ENCODE measurements at places on chromosomes 2 and 18. TPM values are rescaled to one million over a fixed set of nuclear protein-coding genes. Genes with fewer than 3 reads are reported as not detected.

The SERPINB12 gene
- polyA plus RNA-seq: not detected

The UGT1A4 gene
- polyA plus RNA-seq: 0.04 TPM

The NPPC gene
- 0.87 TPM for polyA plus RNA-seq

The FABP1 gene
- polyA plus RNA-seq: 881 TPM

The ACOXL gene
- 0.07 TPM for polyA plus RNA-seq

The DYNAP gene
- 0.37 TPM for polyA plus RNA-seq

The NEDD4L gene
- polyA plus RNA-seq: 93.0 TPM

The TRABD2A gene
- 18.0 TPM for polyA plus RNA-seq

The MEIS1 gene
- 34.3 TPM for polyA plus RNA-seq

The ZFP36L2 gene
- 279 TPM for polyA plus RNA-seq

GRCh38 chr2:65429786-65430602 is 2.4 kb downstream of the SPRED2 start:
- H3K27ac ChIP-seq: peak overlapping the region; percentile 94
- peak overlapping the region; percentile 61 for H3K4me3 ChIP-seq

DNA sequence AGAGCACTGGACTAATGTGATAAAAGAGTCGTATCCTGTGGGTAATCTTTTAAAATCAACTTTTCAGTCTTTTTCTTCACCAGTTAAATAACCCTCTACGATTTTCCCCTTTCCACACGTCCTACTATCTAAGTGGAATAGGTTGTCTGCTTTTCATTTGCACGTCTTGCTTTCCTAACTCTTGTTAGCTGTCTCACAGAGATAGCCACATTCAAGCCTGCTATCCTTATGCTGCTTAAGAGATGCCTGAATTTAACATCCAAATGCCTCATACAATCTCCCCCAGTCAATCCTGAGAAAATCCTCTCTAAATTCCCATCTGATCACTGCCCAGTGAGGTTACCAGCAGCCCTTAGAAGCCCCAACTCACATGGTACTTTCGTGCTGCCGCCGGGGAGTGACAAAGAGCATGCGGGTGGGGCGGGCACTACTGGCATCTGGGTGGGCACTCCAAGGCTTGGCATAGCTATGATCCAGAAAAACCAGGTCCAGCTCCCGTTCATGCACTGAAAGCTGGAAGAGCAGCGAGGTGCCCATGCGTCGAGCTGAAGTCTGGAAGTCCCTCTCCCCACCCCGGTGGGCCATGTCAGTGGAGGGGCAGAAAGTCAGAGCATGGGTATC is 1.5 kb downstream of the KANSL3 start:
- no peak overlapping the region for H3K27ac ChIP-seq
- H3K27me3 ChIP-seq: no peaks in the 10 kb centered on the region
- H3K4me3 ChIP-seq: peak overlapping the region; percentile 74
- peaks cover 18% of the 10 kb centered on the region for H3K4me1 ChIP-seq

- DNase-seq: no peak
- H3K27me3 ChIP-seq: no peaks in the 10 kb centered on the region
- no peaks in the 10 kb centered on the region for H3K4me1 ChIP-seq
- H3K4me3 ChIP-seq: no peak overlapping the region
- no peaks in the 10 kb centered on the region for H3K36me3 ChIP-seq
- H3K27ac ChIP-seq: no peak overlapping the region
Measured at GRCh38 chr2:30354150-30354549, 92.9 kb upstream of the LCLAT1 start.

- peak; percentile 79 for DNase-seq
- H3K27me3 ChIP-seq: no peaks in the 10 kb centered on the region
- no peaks in the 10 kb centered on the region for H3K4me1 ChIP-seq
- peaks cover 3% of the 10 kb centered on the region for H3K36me3 ChIP-seq
Measured at GRCh38 chr18:13726972-13727331, 479 bp downstream of the RNMT start.

DNA sequence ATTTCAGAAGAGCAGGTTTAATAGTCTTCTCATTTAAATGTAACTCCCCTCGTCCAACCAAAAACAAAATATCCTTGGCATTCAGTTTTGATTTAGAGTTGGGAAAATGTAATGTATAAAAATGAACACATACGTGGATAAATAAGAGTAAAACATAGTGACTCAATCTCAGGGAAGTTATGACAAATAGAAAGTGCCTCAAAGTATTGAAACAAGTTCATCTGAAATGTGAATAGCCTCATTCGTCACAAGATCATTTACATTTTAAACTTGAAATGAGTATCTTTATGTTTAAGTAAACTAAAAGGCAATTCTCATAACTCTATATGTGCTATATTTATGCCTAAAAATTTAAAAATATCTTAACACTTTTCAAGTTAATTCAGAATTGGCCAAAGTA is 122.2 kb upstream of the SMAD7 start:
- no peaks in the 10 kb centered on the region for H3K36me3 ChIP-seq
- H3K27me3 ChIP-seq: no peaks in the 10 kb centered on the region
- no peak for DNase-seq
- peaks cover 30% of the 10 kb centered on the region for H3K4me1 ChIP-seq

DNA sequence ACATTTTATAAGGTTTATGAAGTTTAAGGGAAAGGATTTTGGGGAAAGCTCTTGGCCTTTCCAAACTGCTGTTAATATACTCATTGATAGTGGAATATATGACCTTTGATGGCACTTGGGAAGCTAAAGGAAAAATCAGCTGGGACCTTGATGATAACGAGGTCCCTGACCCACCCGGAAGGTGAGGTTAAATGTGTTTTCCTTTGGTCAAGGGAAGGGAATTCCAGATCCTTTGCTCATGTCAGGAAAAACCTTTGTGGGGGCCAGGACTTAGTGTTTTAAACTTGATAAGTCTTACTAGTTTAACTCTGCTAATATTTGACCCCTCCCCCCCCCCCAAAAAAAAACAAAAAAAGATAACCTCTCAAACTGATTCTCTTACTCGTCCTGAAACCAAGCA is 50.7 kb downstream of the CRIM1 start:
- H3K4me1 ChIP-seq: no peaks in the 10 kb centered on the region
- no peak overlapping the region for H3K27ac ChIP-seq
- no peaks in the 10 kb centered on the region for H3K27me3 ChIP-seq
- no peak overlapping the region for H3K4me3 ChIP-seq
- DNase-seq: no peak

- H3K4me1 ChIP-seq: no peaks in the 10 kb centered on the region
- no peaks in the 10 kb centered on the region for H3K27me3 ChIP-seq
- H3K27ac ChIP-seq: no peak overlapping the region
Measured at GRCh38 chr2:62966991-62967390, 83.6 kb upstream of the OTX1 start.

- H3K27me3 ChIP-seq: peaks cover 3% of the 10 kb centered on the region
- no peak overlapping the region for H3K4me3 ChIP-seq
- H3K27ac ChIP-seq: no peak overlapping the region
- no peak for DNase-seq
- no peaks in the 10 kb centered on the region for H3K4me1 ChIP-seq
- H3K36me3 ChIP-seq: no peaks in the 10 kb centered on the region
Measured at GRCh38 chr2:118584062-118584749, 263.2 kb downstream of the EN1 start.

DNA sequence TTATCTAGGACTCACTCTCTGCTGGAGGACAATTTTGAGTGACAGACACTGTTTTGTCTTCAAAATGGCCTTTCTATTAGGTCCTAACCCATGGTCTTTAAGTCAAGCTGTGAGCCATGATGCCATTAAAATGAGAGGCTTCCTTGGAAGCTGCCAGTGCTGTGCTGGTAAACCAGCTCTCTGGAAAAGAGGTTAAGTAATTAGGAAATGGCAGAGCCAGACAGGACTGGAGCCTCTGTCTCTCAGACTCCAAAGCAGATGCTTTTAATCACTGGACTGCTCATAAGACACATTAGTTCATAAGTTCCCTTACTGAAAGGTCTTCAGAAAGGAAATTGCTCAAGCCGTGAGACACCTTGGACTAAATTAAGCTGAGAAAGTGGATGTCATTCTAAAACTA is 25.8 kb upstream of the LHCGR start:
- H3K27ac ChIP-seq: no peak overlapping the region
- H3K4me3 ChIP-seq: no peak overlapping the region
- DNase-seq: no peak

- no peaks in the 10 kb centered on the region for H3K27me3 ChIP-seq
- no peak overlapping the region for H3K27ac ChIP-seq
- peaks cover 8% of the 10 kb centered on the region for H3K4me1 ChIP-seq
- H3K4me3 ChIP-seq: no peak overlapping the region
- H3K36me3 ChIP-seq: peaks cover 70% of the 10 kb centered on the region
Measured at GRCh38 chr2:28414583-28414982, 21.9 kb downstream of the FOSL2 start.

GRCh38 chr2:49306925-49307324 is 152.6 kb upstream of the FSHR start:
- no peak overlapping the region for H3K27ac ChIP-seq
- no peaks in the 10 kb centered on the region for H3K36me3 ChIP-seq
- H3K27me3 ChIP-seq: no peaks in the 10 kb centered on the region
- DNase-seq: no peak

GRCh38 chr18:28116461-28116860 is 60.5 kb downstream of the CDH2 start:
- H3K27ac ChIP-seq: no peak overlapping the region
- H3K4me1 ChIP-seq: peaks cover 5% of the 10 kb centered on the region
- no peak overlapping the region for H3K4me3 ChIP-seq
- no peak for DNase-seq
- H3K36me3 ChIP-seq: no peaks in the 10 kb centered on the region

- H3K27me3 ChIP-seq: no peaks in the 10 kb centered on the region
- H3K36me3 ChIP-seq: no peaks in the 10 kb centered on the region
- H3K4me3 ChIP-seq: no peak overlapping the region
- no peak for DNase-seq
- no peaks in the 10 kb centered on the region for H3K4me1 ChIP-seq
- H3K27ac ChIP-seq: no peak overlapping the region
Measured at GRCh38 chr18:8197499-8197898, 411.7 kb upstream of the RAB12 start.

GRCh38 chr2:101720732-101721131 is 23.2 kb downstream of the MAP4K4 start:
- H3K27me3 ChIP-seq: no peaks in the 10 kb centered on the region
- no peaks in the 10 kb centered on the region for H3K36me3 ChIP-seq
- H3K4me3 ChIP-seq: no peak overlapping the region
- no peak overlapping the region for H3K27ac ChIP-seq

GRCh38 chr2:97770445-97770844 is 57.1 kb downstream of the ZAP70 start:
- H3K4me3 ChIP-seq: no peak overlapping the region
- H3K36me3 ChIP-seq: peaks cover 55% of the 10 kb centered on the region
- no peaks in the 10 kb centered on the region for H3K27me3 ChIP-seq
- no peak overlapping the region for H3K27ac ChIP-seq

GRCh38 chr2:28717339-28717758 is 34.3 kb upstream of the PPP1CB start:
- DNase-seq: no peak
- no peaks in the 10 kb centered on the region for H3K36me3 ChIP-seq
- H3K27ac ChIP-seq: peak overlapping the region; percentile 64
- no peak overlapping the region for H3K4me3 ChIP-seq
- H3K27me3 ChIP-seq: no peaks in the 10 kb centered on the region
- peaks cover 13% of the 10 kb centered on the region for H3K4me1 ChIP-seq

- H3K4me1 ChIP-seq: no peaks in the 10 kb centered on the region
- H3K27me3 ChIP-seq: no peaks in the 10 kb centered on the region
- no peak overlapping the region for H3K27ac ChIP-seq
- no peaks in the 10 kb centered on the region for H3K36me3 ChIP-seq
Measured at GRCh38 chr2:30960213-30960612, 153.0 kb upstream of the CAPN13 start.

GRCh38 chr2:158115202-158115767 is 13.6 kb downstream of the UPP2 start:
- DNase-seq: no peak
- H3K4me3 ChIP-seq: no peak overlapping the region
- H3K27ac ChIP-seq: no peak overlapping the region
- H3K36me3 ChIP-seq: no peaks in the 10 kb centered on the region

- H3K36me3 ChIP-seq: no peaks in the 10 kb centered on the region
- H3K27me3 ChIP-seq: no peaks in the 10 kb centered on the region
- H3K4me1 ChIP-seq: no peaks in the 10 kb centered on the region
- DNase-seq: no peak
Measured at GRCh38 chr2:88813612-88814011, 122.1 kb downstream of the RPIA start.

DNA sequence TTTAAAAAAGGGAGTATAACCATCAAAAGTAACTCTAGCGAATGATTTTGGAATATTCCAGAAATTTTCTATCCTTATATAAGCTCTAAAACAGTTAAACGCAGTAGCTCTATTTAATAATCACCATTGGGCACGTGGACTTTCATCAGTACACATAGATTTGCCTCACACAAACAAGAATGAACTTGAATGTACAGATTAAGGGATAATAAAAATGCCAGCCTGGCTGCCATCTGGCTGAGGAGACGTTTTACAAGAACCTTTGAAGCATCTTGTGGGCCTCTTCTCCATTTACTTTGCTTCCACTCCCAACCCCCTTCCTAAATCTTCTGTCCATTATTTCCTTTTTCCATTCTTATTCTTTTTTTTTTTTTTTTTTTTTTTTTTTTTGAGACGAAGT is 47.2 kb downstream of the AGAP1 start:
- DNase-seq: peak; percentile 19
- H3K27ac ChIP-seq: no peak overlapping the region
- H3K27me3 ChIP-seq: no peaks in the 10 kb centered on the region
- H3K4me3 ChIP-seq: no peak overlapping the region

DNA sequence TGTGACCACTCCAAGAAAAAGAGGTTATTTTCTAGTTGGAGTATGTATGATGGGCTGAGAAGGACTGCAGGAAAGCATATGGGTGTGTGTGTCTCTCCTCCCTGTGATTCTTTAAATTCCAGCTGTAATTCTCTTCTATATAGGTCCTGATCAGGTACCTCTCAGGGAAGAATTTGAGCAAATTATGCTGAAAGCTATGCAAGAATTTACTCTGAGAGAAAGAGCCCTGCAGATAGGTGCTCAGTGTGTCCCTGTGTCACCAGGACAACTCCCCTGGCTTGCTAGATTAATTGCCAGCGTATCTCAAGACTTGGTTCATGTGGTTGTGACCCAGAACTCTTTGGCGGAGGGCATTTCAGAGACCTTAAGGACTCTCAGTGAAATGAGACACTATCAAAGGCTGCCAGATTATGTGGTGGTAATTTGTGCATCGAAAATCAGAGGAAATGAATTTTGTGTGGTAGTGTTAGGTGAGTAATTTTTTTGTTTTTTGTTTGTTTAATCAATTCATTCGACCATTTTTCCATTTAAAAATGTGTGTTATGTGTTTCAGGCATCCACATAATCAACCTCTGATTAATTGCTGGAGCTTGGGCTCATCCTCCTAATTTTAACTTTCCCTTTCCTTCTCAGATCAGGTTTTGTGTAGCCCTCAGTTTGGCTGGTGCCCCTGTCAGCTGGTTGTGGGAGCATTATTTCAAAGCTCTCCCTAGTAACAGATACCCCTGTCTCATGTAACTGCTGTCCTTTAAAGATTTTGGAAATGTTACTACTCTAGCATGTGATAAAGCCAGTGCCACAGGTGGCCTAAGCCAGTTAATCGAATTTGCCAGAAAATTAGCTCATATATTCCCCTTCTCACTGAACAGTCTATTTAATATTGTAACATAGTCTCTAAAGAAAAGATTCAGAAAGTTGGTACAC is 150.9 kb downstream of the ESCO1 start:
- no peaks in the 10 kb centered on the region for H3K36me3 ChIP-seq
- no peak for DNase-seq
- H3K27me3 ChIP-seq: no peaks in the 10 kb centered on the region
- no peaks in the 10 kb centered on the region for H3K4me1 ChIP-seq
